ENCODE measurements at places on chromosomes 3 and 15.

- no peak for DNase-seq
Observed at GRCh38 chr15:77866596-77867125, 210.8 kb downstream of the TBC1D2B start.

GRCh38 chr15:79221696-79222095 lies 60.8 kb upstream of the ANKRD34C start:
- no peak for DNase-seq

DNA sequence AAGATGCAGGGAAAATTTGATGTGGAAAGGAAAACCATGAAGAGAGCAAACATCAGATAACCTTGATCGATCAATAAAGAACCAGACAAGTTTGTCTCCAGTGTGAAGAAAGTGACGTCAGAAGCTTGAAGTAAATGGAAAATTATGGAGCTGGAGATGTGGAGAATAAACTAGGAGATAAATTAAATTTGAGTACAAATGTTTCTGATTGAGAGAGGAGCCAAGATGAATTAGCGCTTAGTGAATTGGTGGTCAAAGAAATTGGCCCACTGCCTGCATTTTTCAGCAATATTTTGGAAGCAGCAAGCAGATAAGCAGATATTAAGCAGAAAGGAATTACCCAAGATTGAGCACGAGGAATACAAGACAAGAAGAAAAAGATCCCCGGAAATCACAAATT lies 567.3 kb upstream of the ZNF385D start:
- no peak for DNase-seq

GRCh38 chr3:52172262-52172757 lies 18.1 kb upstream of the POC1A start:
- DNase-seq: no peak

- no peak for DNase-seq
Observed at GRCh38 chr3:54053882-54054281, 68.5 kb upstream of the CACNA2D3 start.

DNA sequence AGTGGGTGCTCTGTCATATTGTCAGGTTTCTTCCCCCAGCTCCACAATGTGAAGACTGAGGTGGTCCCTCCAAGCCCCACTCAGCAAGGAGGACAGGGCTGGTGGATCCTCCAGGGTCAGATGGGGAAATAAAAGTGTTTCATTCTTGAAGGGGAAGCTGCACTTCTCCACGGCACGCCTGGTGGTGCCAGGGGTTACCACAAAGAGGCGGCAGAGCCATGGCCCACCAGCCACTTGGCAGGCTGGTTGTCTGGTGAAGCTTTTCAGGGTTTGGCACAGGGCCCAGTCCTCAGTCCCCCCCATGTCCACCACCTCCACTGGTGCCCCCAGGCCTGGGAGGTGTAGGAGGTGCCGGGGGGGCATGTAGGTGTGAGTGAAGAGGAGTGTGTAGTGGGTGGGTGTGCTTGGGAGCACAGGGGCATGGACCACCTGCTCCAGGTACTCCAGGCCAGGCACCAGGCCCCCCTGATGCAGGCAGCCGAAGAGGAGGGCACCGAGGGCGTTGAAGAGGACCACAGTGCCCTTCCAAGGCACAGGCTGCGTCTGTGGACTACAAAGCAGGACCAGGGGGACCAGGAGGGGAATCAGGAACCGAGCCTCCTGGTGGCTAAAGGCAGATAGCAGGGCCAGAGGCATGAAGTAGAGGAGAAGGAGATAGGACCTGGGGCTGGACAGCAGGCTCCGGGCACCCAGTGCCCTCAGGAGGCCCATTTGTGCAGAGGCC lies 5.0 kb upstream of the NCBP2 start:
- no peak for DNase-seq

- DNase-seq: no peak
Observed at GRCh38 chr3:55218577-55218976, 268.5 kb downstream of the WNT5A start.

Measured in effector memory CD4-positive, alpha-beta T cell (primary cell).